ENCODE measurements at places on chromosomes 11 and 22.

DNA sequence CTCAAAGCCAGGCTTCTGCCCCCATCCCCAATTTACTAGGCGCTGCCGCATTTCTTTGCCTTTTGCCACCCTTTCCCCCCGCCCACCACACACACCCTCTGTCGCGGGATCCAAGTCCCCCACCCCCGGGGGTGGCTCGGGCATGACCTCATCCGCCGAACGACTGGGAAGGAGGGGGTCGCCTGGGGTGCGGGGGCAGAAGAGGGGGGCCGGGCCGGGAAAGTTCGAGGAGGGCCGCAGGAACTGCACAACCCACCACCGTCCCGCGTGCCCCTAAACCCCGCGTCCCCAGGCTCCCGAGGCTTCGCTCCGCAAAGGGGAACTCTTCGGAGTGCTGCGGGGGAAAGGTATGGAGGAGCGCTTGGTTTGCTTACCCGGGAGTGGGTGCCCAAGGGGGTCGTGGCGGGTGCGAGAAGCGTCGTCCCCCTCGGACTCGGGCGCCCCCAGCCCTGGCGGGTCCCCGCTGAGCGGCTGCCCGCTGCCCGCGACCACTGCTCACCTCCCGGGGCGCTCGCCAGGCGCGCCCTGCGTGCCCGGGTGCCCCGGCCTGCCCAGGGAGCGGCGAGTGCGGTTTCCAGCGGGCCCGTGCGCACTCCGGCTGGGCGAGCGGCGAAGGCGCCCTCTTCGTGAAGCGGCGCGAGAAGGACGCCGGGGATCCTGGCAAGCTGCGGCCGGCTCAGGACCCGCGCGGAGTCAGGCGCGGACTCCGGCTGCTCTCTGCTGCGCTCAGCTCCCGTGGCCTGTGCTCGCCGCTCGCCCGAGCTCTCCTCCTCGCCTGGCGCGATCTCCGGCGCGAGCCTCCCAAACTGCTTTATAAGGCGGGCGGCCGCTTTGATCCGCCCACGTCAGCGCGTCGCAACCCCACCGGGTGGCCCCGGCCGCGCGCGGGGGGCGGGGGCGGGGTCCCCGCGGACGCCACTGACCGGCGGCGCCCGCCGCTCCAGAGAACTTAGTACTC is 4.0 kb upstream of the WNT11 start:
- DNase-seq: peak; percentile 88

DNA sequence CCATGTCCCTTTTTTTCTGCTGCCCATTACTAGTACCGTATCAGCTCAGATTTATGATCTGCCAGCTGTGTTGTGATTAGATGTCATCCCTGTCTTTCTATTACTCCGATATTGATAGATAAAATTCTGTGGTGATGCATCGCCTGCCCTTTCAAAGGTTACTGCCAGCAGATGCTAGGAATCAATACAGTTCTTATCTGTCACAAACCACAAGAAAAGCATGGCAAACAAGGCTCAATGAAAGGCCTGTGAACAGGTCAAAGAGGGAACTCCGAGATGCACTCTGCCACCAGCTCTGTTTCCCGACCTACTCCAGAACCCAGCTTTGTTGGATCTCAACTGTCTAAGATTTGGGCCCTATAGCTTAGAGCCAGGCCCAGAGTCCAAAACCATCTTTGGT is 246.0 kb downstream of the CADM1 start:
- DNase-seq: no peak

DNA sequence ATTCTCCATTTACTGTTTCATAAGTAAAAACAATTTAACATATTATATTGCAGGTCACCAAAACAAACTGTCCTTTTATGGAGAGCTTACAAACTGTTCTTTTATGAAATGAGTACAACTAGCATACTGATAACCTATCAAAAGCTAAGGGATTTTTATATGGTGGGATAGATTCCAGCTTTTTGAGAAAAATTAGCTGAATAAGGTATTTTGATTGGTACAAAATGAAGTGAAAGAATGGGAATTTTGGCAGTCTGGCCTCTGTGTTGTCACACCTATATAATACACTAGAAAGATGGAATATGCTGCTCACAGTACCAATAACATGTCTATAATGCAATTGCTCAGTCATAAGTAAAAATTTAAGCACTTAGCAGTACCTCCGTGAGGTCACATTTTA is 11.4 kb downstream of the TRAF6 start:
- no peak for DNase-seq

DNA sequence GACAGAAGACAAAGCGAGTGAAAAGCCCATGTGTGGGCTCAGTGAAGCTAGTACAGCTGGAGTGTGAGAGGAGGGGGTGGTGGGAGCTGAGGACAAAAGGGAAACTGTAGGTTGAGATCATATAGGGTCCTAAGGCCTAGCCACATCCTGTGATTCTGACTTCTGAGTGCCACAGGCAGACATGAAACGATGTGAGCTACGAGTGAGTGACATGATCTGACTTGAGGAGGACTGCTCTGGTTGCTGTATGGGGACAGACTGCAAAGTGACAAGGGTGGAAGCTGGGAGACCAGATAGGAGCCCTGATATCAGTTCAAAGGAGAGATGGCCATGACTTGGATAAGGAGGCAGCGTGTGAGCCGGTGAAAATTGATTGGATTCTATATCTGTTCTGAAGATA is 85.4 kb downstream of the MICAL2 start:
- no peak for DNase-seq

- DNase-seq: no peak
Measured at GRCh38 chr22:19285831-19286230, 5.7 kb downstream of the CLTCL1 start.

DNA sequence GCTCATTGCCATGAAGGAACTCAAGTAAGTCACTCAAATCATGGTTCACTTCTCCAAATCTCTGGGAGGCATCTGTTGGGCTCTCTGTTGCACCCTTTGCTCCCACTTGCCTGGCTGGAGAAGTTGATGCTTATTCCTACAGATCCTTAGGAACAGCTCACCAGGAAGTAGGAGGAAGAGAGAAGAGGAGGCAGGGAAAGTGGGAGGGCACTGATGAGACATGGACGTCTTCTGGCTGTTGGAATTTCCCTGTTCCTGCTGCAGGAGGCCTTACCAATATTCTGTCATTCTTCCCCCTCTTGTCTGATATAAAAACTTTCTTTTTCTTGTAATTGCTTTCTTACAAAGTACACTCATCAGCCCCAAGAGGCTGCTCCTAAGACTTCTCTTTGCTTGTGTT is 13.6 kb downstream of the POLR2F start:
- DNase-seq: no peak

- no peak for DNase-seq
Measured at GRCh38 chr22:35630891-35631290, 13.8 kb upstream of the MB start.

GRCh38 chr11:60830478-60831142 is 11.3 kb upstream of the CCDC86 start:
- no peak for DNase-seq

DNA sequence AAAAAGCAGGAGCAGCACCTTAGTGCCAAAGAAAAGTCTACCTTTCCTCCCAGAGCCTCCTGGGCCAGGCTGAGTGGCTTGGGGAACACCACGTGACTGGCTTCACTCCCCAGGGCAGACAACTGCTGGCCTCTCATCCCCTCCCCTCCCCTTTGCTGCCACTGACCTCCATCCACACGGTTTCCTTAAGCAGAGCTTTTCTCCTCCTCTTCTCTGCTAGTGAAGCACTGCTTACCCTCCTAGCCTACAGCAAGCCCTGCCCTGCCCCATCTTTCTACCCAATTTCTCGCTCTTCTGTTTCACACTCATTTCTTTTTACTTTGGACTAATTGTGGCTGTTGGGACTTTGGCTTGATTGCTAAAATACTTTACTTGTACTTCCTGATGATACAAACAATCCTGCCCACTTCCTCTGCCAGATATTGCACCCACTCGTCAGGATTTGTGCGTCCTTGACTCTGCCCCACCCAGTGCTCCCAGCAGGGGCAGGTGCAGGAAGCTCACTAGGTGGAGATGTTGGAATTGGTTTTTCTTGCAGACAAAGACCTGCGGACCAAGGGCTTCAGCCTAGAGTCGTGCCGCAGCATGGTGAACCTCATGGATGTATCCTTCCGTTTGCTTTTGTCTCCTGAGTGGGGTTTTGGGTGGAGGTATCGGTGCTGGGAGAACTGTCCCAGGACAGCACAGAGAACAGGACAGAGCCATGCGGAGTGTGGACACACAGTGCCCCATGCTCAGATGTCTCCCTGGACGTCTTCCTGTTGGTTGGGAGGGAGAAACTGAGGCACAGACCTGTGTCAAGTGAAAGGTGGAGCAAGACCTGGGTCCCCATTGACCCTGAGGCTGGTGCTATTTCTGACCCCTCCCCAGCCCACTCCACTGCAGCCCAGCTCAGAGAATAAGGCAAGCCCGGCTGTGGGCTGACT is 27.3 kb downstream of the CAPN1 start:
- DNase-seq: no peak

- no peak for DNase-seq
Measured at GRCh38 chr11:70331901-70332300, 61.4 kb downstream of the PPFIA1 start.

- peak; percentile 68 for DNase-seq
Measured at GRCh38 chr11:65390099-65390941, 3.9 kb downstream of the FRMD8 start.

Data from astrocyte of the hippocampus (primary cell).